ENCODE measurements at places on chromosomes 6 and 20.

GRCh38 chr6:121851056-121851455, 415.6 kb downstream of the GJA1 start:
- no peak for DNase-seq

GRCh38 chr20:41738604-41739206, 120.5 kb upstream of the CHD6 start:
- DNase-seq, result peak; percentile 32

GRCh38 chr6:18264923-18265377, 620 bp upstream of the DEK start:
- DNase-seq, result no peak

GRCh38 chr6:142900227-142900971, 44.6 kb downstream of the HIVEP2 start:
- no peak for DNase-seq

DNA sequence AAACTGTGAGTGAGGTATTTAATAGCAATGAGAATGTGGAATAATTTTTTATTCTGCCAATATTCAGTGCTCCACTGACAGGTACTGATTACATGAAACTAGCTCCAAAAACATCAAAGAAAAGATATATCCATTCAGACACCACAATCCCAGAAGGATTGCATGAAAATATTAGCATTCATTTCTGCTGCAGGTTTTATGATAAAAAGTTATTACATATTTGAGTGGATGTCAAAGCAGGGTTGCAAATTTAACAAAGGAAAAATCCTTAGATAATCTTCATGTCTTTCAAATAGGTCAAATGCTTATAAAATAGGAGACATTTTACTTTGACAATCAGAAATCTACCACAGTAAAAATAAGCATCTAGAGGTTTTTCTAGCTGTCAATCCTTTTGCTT, 13.3 kb downstream of the MCHR2 start:
- DNase-seq, result no peak
